Activated CD8-positive, alpha-beta T cell treated with anti-CD3 and anti-CD28 coated beads, Interleukin-2, amount 10 ng/mL, durations not matched to agents 7 days and 5 days (primary cell): ENCODE measurements at places on chromosomes 1 and 21. TPM values are rescaled to one million over a fixed set of nuclear protein-coding genes. Genes with fewer than 3 reads are reported as not detected.

DNA sequence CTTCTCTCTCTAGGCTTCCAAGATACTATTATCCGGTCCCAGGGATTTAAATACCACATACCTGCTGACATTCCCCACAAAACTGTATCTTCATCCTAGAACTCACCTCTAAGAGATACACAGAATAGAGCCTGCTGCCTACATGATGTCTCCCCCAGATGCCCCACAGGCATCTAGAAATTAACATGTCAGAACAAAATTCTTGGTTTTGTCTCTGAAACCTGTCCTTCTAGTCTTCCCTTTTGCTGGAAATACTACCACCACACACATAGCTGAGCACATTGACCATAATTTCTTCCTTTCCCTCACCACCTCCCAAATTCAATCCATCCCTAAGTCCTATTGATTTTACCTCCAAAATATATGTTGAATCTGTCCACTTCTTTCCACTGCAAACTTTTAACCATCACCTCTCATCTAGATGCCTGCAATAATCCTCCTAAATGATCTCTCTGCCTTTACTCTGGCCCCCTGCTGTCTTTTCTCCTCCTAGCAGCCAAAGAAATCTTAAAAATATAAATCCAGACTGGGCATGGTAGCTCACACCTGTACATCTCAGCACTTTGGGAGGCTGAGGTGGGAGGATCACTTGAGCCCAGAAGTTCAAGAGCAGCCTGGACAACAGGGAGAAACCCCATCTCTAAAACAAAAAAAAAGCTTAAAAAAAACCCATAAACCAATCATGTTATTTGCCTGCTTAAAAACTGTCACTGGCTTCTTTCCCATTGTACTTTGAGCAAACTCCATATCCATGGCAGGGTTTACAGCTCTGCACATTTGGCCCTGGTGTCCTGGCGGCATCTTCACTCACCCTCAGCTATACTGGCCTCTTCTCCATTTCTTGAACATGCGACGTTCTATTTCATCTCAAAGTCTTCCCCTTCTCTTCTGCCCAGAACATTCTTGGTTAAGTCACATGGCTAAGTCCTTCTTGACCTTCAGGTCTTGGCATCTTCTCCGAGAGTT, 6.2 kb upstream of the FAM76A start:
- no peak for DNase-seq

DNA sequence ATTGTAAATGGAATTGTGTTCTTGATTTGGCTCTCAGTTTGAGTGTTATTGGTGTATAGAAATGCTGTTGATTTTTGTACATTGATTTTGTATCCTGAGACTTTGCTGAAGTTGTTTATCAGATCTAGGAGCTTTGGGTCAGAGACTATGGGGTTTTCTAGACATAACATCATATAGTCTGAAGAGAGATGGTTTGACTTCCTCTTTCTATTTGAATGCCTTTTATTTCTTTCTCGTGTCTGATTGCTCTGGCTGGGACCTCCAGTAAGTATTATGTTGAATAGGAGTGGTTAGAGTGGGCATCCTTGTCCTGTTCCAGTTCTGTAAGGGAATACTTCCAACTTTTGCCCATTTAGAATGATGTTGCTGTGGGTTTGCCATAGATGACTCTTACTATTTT, 39.1 kb upstream of the ANGPTL1 start:
- no peak for DNase-seq

DNA sequence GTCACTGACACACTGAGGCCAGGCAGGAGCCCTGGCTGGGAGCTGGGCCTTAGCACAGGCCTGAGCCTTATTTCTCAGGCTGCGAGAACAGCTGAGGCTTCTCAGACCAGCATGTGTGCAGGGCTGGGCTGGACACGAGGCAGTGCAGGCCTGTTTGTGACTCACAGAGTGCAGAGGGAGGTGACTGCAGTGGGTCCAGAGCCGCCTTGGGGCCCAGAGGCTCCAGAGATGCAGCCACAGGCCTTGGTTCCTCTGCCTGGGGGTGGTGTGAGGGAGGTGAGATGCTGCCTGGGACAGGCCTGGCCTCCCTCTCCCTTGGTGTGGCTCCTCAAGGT, 61.2 kb upstream of the ETV3 start:
- no peak for DNase-seq

The ADORA1 gene
- not detected for total RNA-seq

GRCh38 chr1:82225421-82226185, 424.9 kb downstream of the ADGRL2 start:
- DNase-seq: no peak

DNA sequence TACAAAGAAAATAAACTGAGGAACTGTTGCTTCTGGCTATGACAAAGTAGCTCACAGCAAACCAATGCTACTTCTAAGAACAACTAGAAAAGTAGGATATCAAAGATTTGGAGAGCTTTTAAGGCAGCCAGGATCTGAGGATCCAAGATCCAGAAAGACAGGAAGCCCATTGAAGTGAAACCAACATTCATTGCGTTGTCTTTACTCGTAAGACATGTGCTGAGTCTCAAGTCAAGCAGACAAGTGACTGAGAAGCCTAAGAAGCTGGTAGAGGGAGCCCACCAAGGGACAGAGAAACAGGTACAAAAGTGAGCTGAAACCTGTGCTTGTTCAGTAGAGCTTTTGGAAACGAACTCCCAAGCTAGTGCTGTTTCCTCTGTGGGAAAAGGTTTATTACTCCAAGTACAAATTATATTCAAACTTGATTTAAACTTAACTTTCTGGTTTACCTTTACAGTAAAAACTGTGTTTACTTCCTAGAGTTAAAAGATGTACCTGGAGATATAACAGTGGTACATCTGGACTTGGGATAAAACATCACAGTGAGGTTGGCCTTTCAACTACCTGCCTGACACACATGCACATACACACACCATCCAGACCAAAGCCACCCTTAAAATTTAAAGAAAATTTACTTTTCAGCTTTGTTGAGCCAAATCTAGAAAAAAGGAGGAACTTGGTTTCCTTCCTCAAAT, 41.2 kb downstream of the NME7 start:
- DNase-seq: no peak

DNA sequence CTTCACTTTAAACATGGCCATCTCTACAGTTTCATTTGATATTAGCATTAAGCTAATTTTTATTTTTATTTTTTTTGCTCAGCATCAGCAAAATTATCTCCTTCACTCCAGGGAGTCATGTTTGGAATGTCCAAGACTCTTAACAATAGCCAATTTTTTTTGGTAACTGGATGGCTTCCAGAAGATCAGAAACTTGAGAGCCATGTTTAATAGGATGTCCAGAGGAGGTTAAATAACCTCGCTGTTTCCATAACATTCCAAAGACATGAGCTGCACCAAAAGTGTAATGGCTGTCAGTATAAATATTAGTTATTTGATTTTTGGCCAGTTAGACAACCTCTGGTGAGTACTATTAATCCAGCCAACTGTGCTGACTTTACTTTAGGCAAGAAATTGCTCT, 80.7 kb downstream of the DNTTIP2 start:
- DNase-seq: no peak

GRCh38 chr1:31327381-31327780, 30.5 kb downstream of the ZCCHC17 start:
- DNase-seq: no peak

- DNase-seq: peak; percentile 67
Observed at GRCh38 chr1:77533660-77534305, 148.7 kb downstream of the ZZZ3 start.

GRCh38 chr1:228088586-228089498, 6.3 kb downstream of the ARF1 start:
- DNase-seq: no peak

GRCh38 chr21:45461369-45461750, 56.4 kb downstream of the COL18A1 start:
- DNase-seq: no peak

- DNase-seq: no peak
Observed at GRCh38 chr21:43373362-43374227, 53.3 kb downstream of the SIK1 start.

The LIPI gene
- not detected for total RNA-seq

- DNase-seq: no peak
Observed at GRCh38 chr21:41730367-41730765, 36.5 kb downstream of the RIPK4 start.

DNA sequence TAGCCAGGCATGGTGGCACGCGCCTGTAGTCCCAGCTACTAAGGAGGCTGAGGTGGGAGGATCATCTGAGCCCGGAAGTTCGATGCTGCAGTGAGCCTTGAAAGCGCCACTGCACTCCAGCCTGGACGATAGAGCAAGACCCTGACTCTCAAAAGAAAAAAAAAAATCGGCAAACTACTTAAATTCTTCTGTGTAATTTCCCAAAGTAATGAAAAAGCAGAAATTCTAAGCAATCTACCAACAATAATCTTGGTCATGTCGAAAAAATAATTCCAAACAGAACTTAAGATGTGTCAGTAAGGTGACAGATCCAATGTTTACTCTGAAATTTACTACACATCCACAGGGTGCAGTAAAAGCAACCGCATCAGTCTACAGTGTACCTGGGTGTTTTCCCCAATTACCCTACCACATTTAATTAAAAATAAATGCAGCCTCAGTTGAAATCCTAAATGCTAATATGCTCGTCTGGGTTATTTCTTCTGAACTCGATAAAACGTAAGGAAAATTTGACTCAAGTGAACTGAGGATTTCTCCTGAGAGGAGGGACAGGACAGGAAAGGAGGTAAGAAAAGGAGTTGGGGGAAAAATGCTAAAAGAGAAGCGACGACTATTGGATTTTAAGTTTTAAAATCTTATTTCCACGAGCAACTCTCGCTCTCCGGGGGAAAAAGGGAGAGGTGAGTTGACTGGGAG, 801 bp downstream of the EPRS1 start:
- DNase-seq: no peak

- DNase-seq: no peak
Observed at GRCh38 chr1:109243860-109244552, 5.3 kb upstream of the CELSR2 start.

The FTCD gene
- 0.50 TPM for total RNA-seq

- DNase-seq: no peak
Observed at GRCh38 chr1:154351363-154352068, 26.2 kb downstream of the ATP8B2 start.

The MYOG gene
- not detected for total RNA-seq

The CSMD2 gene
- not detected for total RNA-seq

The ETNK2 gene
- total RNA-seq: 0.11 TPM

The MT1HL1 gene
- total RNA-seq: not detected

The RNU1-3 gene
- 2,232 TPM for total RNA-seq

The PGM1 gene
- 65.9 TPM for total RNA-seq

GRCh38 chr1:2777424-2778219, 23.9 kb downstream of the TTC34 start:
- DNase-seq: no peak

The GNB1 gene
- total RNA-seq: 398 TPM

GRCh38 chr1:158951956-158952355, 20.6 kb downstream of the PYHIN1 start:
- no peak for DNase-seq

The PRELP gene
- total RNA-seq: not detected

DNA sequence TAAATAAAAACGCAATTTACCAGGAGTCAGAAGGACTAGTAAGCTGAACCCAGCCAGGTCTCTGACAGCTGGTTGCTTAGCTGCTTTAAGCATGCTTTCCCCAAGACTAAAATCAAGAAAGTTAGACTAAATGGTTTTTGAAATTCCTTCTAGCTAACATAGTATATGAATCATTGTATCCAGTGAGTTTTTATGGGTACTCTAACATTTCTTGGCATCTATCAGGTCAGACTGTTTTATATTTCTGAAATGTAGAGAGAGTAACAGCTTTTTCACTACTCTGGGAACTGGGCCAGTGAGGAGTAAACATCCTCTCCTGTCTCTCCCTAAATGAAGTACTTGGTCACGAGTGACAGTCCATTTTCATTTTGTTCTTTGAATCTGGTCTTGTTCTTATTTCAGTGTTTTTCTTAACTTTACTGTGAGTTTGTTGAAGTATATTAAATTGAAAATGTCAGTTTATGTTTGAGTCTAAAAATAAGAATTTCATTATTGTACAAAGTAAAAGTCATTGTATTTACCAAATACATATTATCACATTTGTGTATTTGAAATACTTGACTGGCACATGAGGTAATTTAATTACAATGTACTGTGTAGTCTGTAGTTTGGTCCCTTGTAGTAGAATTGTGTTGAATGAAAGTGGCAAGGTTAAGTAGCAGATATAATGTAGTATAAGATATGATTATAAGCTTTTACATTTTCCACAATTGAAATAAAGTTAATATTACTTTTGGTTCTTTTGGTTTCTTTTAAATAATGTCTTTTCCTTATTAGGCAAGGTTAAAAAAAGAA, 47.6 kb downstream of the PKN2 start:
- no peak for DNase-seq

DNA sequence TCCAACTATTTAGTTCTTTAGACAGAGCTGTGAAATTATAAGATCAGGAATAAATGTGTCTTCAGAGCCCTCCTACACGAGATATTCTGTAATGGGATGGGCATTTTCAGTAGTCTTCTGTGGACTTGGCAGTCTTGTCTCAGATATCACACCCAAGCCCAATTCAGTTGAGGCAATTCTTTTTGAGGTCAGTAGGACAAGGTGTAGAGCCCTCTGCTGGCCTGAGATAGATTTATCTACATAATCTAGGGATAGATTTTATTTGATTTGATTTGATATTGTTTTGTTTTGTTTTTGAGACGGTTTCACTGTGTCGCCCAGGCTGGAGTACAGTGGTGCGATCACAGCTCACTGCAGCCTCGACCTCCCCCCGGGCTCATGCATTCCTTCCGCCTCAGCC, 77.5 kb downstream of the FMN2 start:
- DNase-seq: no peak

- DNase-seq: no peak
Observed at GRCh38 chr21:29403301-29403700, 104.6 kb downstream of the BACH1 start.

GRCh38 chr21:34580181-34580700, 34.7 kb downstream of the RCAN1 start:
- no peak for DNase-seq

- DNase-seq: no peak
Observed at GRCh38 chr1:218553197-218553596, 208.1 kb downstream of the TGFB2 start.
